ENCODE measurements at places on chromosomes 12 and 14.

GRCh38 chr14:77710364-77710763, 2.5 kb downstream of the SLIRP start:
- no peak for DNase-seq

- DNase-seq: peak; percentile 26
Observed at GRCh38 chr14:52553002-52553670, 500 bp downstream of the GPR137C start.

DNA sequence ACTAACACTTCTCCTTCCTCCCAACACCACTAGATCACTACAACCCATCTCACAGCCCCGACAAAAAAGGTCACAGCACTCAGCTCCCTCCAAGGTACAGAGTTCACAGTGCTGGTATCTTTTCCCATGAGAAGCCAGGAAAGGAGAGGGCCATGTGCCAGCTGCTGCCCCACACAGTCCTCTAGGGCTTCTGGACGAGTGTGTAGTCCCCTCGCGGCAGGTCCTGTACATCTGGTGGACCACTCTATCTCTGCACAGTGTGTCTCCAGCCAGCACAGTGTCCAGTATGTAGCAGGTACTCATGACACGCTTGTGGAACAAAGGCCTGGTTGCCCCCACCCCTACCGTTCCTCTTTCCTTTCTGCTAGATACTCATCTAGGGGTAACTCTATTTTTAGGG, 134.4 kb upstream of the FOXN3 start:
- DNase-seq: no peak

- no peak for DNase-seq
Observed at GRCh38 chr14:89681086-89682018, 264.3 kb upstream of the FOXN3 start.

DNA sequence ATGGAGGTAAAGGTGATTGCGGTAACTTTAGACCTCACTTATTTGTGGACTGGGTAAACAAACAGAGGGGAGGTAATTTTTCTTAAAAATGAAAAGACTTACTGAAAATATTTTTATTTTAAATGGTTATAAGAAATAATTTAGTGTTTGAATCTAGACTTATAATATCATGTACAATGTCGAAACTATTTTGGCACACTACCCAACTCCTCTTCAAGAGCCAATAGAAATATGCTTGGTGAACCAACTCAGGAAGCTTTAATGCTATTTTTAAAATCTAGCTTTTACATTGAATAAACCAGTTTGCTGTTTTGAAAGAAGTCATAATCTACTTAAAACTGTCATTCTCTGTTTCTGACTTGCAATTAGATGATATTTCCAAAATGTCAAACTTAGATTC, 175.8 kb upstream of the NPAS3 start:
- DNase-seq: no peak

DNA sequence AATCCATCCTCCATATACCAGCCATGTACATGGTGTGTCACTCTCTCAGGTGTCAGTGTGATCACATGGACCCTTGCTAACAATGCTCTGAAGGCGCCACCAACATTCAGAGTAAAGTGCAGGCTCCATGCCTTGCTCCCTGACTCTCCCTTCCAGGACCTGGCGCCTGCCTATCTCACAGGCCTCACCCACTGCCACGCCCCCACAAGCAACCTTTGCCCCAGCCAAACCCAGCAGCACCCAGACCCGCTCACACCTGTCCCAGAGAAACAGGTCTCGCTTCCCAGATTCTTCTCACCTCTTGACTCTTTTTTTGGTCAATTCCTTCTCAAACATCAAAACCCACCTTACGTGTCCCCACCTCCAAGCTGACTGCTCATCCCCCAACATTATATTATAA, 52.3 kb downstream of the KCNK10 start:
- no peak for DNase-seq

DNA sequence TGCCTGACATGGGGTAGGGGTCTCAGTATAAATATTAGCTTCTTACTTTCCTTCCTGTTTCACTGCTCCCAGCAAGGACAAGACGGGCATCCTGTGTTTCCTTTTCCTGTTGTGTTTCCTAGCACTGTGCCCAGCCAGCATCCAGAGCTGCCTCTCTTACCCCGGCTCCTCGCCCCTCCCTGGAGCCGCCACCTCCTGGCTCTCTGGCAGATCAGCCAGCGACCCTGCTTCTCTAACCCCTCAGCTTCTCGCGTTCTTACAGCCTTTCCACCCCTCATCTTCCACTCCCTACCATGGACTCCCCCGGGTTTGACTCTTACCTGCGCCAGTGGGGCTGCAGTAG, 17.8 kb downstream of the HDAC7 start:
- no peak for DNase-seq

DNA sequence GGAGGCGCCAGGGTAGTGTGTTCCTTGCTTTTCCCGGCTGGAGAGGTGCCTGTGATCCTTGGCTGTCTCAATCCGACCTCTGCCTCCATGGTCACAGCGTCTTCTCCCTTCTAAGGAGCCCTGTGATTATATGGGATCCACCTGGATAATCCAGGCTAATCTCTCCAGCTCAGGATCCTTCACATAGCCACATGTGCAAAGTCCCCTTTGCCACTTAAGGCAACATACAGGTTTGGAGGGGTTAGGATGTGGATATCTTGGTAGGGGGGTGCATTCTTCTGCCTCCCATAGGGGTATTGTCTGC, 1.2 kb upstream of the HVCN1 start:
- no peak for DNase-seq

DNA sequence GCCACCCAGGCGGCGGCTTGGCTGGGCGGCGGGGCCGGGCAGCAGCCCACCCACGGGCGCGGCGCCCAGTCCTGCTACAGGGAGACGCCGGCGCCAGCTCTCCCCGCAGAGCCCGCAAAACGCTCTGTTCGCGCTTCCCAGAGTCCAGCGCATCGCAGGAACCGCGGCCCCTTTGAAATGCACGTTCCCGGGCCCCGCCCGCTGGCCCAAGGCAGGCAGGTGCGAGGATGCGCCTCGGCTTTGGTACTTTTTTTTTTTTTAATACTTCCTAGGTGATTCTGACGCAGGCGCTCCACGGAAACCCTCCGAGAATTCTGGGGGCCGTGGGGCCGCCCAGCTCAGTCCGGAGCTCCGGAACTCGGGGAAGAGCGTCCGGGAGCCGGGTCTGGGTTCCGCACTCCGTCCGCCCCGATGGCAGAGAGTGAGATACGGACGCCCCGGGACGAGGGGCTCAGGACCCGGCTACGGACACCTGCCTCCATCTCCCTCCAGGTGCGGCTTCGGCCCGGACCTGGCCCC, 483 bp downstream of the POC1B start:
- peak; percentile 49 for DNase-seq

- DNase-seq: no peak
Observed at GRCh38 chr14:77667331-77667730, 40.5 kb downstream of the ALKBH1 start.

DNA sequence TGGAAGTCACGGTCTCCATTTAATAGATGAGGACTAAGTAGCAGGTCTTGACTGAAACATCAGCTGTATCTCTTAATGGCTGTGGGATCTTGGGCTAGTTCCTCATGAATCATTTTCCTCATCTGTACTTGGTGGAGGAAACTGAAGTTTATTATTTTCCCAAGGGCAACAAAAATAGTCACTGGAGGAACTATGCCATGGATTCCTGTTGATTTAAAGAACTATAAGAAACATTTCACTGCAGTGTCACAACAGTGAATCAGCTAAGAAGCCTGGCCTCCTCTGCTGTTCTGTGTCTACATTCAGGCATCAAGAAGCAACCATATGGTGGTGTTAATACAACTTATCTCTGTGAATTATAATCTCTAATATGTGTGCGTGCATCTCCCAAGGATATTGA, 200.5 kb downstream of the STXBP6 start:
- DNase-seq: no peak

GRCh38 chr12:546920-547845, 87.4 kb downstream of the B4GALNT3 start:
- peak; percentile 44 for DNase-seq

GRCh38 chr12:120019938-120020337, 30.9 kb downstream of the BICDL1 start:
- DNase-seq: no peak

- no peak for DNase-seq
Observed at GRCh38 chr12:100675432-100675831, 101.9 kb downstream of the GAS2L3 start.

- no peak for DNase-seq
Observed at GRCh38 chr14:74083161-74083560, 1.1 kb downstream of the ALDH6A1 start.

DNA sequence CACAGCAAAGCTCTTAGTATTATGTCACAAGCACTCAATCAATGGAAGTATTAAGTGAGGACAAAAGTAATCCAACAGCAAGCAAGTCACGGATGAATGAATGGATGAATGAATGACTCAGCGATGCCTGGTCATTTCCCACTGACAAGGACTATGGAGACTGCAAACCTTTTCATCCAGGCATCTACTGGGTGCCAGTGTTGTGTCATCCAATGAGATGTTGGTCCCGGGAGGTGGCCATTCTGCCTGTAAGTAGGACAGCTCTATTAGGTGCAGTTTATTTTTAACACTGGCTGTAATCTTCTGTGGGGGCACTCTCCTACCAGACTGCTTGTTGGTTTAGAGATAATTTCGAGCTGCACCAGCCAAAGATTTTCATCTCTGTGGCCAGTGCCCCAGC, 39.4 kb downstream of the STAB2 start:
- peak; percentile 51 for DNase-seq

GRCh38 chr14:87935886-87936285, 57.1 kb downstream of the GALC start:
- no peak for DNase-seq

DNA sequence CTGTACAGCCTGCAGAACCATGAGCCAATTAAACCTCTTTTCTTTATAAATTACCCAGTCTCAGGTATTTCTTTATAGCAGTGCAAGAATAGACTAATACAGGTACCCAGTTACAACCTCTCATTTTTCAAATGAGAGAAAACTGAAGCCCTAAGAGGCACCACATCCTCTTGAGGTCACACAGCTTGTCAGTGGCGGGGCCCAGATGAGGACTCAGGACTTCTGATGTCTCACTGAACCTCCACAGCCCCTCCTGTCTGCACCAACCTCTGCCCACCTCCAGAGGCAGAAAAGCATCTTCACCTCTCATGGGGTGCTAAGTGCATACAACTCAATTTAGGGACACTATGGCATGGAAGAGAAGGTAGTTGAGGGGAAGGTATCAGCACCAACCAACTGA, 120.7 kb downstream of the CRACR2A start:
- no peak for DNase-seq

DNA sequence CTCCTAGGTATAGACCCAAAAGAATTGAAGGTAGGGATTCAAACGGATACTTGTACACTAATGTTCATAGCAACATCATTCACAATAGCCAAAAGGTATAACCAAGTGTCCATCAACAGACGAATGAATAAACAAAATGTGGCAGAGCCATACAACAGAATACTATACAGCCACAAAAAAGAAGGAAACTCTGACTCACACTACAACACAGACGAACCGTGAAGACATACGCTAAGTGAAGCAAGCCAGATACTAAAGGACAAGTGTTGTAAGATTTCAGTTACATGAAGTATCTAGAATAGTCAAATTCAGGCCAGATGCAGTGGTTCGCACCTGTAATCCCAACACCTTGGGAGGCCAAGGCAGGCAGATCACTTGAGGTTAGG, 19.1 kb downstream of the CAMKK2 start:
- no peak for DNase-seq

DNA sequence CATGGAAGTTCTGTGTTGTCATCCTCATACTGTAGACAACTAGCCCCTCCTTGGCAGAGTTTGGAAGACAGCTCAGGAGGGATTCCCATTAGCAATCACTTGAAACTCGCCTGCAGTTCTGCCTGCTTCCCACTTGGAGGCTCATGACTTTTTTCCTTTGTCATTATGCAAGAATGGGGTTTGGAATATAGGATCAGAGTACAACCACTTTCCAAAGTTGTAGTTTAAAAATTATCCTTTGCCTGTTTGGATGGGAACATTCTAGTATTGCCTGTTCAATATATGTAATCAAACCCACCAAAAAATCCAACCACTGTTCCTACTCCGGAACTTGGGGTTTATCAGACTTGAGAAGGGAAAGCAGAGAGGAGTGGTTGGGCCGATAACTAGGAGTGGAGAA, 2.1 kb upstream of the GPD1 start:
- no peak for DNase-seq

GRCh38 chr12:52310622-52311284, 10.4 kb downstream of the KRT83 start:
- no peak for DNase-seq

DNA sequence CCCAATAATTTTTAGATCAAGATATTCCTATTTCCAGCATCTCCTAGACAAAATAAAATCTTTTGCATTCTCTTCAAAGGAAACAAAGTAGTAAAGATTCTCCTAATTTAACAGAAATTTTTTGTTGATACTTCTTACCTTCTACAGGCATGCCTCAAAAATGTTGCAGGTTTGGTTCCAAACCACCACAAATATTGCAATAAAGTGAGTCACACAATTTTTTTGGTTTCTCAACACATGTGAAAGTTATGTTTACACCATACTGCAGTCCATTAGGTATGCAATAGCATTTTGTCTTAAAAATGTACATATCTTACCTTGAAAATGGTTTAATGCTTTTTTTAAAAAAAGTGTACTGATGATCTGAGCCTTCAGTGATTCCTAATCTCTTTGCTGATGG, 65.6 kb upstream of the USP15 start:
- DNase-seq: no peak

- DNase-seq: no peak
Observed at GRCh38 chr12:67539946-67540345, 108.6 kb upstream of the DYRK2 start.

DNA sequence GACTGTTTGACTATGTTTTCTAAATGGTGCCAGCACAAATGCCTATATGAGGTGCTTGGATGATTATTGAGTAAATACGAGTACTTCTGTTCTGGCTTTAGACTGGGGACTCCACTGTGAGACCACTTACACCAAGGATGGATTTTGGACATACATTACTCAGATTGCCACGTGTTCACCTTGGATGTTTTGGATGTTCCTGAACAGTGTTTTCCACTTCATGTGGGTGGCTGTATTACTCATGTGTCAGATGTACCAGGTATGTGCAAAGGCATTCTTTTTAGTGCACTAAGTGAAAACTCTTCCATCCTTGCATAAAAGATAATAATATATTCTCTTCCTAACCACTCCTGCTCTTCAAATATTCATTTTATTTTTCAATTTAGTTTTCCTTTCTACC, 30.7 kb downstream of the CSRP2 start:
- DNase-seq: no peak

DNA sequence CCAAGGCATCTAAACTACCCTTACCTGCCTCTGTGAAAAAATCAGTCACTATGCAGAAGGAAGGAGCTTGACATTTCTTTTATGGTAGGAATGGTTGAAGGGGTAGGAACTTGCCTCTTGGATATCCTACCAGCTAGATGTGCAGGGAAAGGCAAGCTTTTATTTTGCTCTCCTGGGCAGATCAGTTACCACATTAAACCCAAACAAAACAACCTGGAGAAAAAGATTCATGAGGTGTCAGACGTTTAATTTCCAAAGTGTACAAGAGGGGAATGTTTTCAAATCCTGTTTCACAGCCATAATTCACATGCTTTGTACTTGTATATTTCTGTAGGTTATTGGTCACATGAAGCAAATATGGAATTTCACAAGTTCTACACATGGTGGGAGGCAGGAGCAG, 67.0 kb upstream of the IFNG-AS1 start:
- no peak for DNase-seq

GRCh38 chr12:100371146-100371545, 14.3 kb downstream of the SLC17A8 start:
- no peak for DNase-seq

GRCh38 chr14:106459971-106460730, 933.8 kb downstream of the TMEM121 start:
- no peak for DNase-seq
